Stimulated activated CD4-positive, alpha-beta T cell treated with anti-CD3 and anti-CD28 coated beads, Interleukin-15, amount 100 ng/mL, for 48 hours (primary cell): ENCODE measurements at places on chromosomes 2 and 18.

- DNase-seq = no peak
These were observed 122.9 kb downstream of the NCK2 start for GRCh38 chr2:105867587-105867986.

- DNase-seq = no peak
These were observed 148.7 kb downstream of the AGAP1 start for GRCh38 chr2:235642446-235643098.

DNA sequence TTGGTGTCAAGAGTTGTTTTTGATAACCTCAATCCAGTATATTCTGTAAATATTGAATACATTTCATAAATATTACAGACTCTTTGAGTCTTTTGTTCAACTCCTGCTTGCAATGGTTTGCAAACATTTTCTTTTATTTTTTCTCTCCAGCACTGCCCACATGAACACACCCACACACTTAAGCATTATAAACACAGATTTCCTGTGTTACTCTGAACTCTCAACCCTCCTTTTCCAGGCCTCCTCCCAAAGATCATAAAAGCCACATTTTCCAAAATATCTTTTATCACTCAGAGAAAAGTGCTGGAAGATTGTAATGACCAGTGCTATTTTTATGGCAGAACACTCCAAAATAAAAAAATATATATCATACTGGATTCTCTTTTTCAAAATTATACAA is 20.5 kb downstream of the ARHGAP25 start:
- DNase-seq = no peak

- DNase-seq = no peak
These were observed 2.1 kb downstream of the NMUR1 start for GRCh38 chr2:231527955-231528635.

DNA sequence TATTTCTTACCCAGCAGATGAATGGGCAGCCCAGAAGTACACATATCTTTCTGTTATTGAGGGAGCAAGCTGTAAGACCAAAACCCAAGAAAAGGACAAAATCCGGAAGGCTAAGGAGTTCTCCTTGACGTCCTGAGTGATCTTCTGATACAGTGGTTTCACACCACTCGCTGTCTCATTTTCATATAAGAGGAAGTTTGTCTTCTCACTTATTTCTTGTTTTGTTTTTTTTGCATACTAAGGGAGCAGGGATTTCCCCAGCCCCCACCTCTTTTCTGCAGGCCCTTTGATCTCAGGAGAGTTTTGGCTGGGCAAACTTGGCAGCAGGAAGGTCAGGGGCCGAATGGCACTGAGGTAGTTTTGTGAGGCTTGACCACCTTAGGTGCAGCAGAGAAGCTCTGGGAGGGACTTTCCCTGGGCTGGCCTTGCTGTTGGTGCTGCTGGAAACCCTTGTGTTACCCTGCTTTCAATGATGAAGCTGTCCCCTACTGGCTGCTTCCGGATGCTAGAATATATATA is 13.3 kb downstream of the CHRNA1 start:
- no peak for DNase-seq

DNA sequence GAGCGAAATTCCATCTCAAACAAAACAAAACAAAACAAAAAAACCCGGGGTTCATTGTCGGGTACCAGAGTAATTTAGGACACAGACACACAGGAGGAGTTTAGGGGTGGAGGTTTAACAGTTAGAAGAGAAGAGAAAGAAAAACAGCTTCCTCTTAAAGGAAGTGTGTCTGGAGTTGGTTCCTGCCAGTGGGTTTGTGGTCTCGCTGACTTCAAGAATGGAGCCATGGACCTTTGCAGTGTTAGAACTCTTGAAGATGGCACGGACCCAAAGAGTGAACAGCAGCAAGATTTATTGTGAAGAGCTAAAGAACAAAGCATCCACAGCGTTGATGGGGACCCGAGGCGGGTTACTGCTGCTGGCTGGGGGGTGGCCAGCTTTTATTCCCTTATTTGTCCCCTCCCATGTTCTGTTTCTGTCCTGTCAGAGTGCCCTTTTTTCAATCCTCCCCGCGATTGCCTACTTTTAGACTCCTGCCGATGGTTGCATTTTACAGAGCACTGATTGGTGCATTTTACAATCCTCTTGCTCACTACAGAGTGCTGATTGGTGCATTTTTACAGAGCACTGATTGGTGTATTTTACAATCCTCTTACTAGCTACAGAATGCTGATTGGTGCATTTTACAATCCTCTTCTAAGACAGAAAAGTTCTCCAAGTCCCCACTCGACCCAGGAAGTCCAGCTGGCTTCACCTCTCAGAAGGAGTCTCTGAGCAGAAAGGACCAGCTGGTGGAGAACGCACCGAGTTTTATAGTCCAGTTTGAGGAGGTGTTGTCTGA is 28.7 kb upstream of the ATP8B1 start:
- no peak for DNase-seq
